Naive thymus-derived CD8-positive, alpha-beta T cell (primary cell): ENCODE measurements at places on chromosomes 4 and X. TPM values are rescaled to one million over a fixed set of nuclear protein-coding genes. Genes with fewer than 3 reads are reported as not detected.

- no peak overlapping the region for H3K4me3 ChIP-seq
- no peak for DNase-seq
Measured at GRCh38 chr4:142386856-142387255, 459.2 kb downstream of the INPP4B start.

- no peak for DNase-seq
- no peak overlapping the region for H3K4me3 ChIP-seq
- H3K4me1 ChIP-seq, result no peaks in the 10 kb centered on the region
Measured at GRCh38 chrX:17082831-17083230, 136.4 kb downstream of the REPS2 start.

Gene CLNK
- total RNA-seq, result not detected

Gene MGARP
- total RNA-seq, result 0.27 TPM

Gene LRPAP1
- total RNA-seq, result 84.9 TPM
